ENCODE measurements at places on chromosomes 3 and 15.

DNA sequence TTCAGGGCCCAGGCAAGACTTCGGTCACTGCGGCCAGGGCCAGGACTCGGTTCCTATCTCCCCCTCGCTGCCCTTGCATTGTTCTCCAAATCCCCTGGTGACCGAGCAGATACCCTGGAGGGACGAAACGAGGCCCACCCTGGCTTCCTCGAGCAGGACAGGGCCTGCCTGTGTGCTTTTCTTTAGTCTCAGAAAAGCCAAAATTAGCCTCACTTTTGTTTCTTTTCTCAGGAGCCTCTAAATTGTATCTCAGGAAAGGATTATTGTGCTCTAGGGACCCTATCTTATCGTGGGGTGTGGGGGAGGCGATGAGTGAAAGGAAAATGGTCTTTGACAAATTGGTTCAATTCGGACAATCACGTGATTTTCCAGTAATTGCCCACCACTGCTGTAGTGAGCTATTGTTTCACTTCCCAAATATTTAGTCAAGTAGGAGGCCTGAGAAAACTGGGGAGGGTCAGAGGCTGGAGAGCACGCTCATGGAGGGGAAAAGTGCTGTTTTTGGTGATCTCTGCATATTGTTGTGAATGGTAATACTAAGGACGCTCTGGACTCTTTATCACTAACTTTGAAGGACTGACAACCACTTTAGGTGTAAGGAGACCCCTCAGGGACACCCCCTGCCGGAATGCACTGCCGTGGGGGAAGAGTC is 61.6 kb downstream of the TMEM44 start:
- DNase-seq, result no peak

GRCh38 chr3:6821411-6821810 is 39.5 kb upstream of the GRM7 start:
- DNase-seq, result no peak

DNA sequence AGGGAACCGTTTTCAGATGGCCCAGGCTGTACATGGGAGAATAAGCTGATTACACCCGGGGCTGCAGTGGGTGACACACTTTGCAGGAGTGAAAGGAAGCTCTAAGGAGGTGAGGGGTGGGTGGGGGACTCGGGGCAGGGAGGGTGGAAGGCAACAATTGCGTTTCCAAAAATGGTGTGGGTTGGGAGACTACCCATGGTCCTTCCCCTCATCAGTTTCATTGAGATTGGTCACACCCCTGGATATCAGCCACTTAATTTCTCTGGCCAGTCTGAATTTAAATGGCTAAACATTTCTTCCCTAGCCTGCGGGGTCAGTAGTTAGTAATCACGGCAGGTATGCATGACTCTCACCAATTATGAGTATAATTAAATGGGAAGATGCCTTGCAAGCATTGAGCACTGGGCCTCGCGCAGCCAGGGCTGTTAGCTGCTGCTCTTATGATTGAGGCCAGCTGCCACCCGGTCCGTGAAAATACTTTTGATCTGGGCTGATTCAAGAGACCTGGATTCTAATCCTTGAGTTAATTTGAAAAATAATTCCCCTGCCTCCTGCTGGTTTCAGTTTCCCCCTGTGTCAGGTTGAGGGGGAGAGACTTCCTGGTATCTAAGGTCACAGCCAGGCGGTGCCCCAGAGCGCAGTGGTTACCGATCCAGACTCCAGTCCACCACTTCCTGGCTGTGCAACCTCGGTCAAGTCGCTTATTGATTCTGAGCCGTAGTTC is 23.3 kb downstream of the SLC6A6 start:
- peak; percentile 57 for DNase-seq

- DNase-seq, result no peak
Measured at GRCh38 chr3:149019580-149019979, 28.2 kb downstream of the GYG1 start.

GRCh38 chr15:64970698-64971097 is 19.0 kb downstream of the SPG21 start:
- DNase-seq, result no peak

GRCh38 chr3:30623351-30623750 is 16.9 kb downstream of the TGFBR2 start:
- DNase-seq, result no peak

DNA sequence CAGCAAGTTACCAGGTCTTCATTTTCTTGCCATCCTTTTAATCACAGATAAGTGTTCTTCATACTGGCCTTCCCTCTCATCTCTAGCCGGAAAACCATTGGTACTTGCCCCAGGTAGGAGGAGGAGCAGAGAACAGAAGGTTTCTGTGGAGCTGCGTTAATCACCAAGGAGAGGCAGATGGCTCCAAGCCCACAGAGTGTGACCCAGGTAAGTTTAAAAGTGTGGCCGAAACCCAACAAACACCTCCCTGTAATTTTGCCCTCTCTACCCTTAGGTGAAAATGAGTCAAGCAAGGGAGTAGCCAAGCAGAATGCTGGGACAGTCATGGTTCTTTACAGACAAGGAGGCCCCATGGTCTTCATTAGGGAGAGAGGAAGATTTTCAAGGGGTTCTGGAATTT is 37.3 kb downstream of the NFKBIZ start:
- no peak for DNase-seq

DNA sequence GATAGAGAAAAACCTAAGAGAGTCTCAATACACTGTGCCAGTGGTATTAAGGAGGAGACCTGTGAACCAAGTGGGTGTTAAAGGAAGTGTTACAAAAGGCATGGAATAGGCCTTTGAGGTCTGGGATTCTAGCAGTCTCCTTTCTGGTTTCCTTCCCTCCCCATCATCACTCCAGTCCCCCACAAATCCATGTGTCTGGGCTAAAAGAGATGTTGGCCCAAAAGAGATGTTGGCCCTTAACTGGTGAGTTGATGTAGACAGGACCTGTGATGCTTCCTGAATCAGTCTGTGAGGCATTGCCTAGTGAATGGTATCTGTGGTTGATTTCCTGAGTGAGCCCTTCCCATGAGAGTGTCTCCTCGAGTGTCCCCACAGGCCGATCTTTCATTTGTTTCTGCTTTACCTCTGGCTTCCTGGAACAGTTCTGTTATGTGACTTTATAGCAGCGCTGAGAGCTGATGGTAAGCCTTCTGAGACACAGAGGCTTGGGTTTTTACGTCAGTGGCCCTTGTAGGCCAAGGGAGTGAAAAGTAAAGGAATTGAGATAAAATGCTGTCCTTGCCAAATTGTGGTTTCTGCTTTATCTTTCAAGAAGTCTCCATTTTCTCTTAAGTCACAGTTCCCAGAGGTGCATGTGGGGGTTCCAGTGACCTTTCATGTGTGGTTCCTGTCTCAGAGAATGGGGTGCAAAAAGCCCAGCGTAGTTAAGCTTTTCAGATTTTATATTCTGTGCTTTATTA is 87.8 kb downstream of the KLHL25 start:
- peak; percentile 59 for DNase-seq

DNA sequence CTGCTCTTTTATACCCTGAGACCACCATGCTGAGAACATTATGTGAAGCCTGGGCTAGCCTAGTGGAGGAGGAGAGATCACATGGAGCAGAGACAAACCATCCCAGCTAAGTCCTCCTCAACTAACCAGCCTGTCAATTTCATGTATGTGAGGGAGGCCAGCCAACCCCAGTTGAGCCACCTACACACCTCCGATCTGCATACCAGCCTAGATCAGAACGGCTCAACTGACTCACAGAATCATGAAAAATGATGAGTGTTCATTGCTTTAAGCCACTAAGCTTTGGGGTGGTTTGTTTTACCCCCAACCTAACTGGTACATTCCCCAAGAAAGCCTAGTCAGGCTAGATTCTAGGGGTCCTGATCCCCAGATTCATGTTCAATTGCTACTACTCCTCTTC is 19.4 kb upstream of the CA12 start:
- no peak for DNase-seq

DNA sequence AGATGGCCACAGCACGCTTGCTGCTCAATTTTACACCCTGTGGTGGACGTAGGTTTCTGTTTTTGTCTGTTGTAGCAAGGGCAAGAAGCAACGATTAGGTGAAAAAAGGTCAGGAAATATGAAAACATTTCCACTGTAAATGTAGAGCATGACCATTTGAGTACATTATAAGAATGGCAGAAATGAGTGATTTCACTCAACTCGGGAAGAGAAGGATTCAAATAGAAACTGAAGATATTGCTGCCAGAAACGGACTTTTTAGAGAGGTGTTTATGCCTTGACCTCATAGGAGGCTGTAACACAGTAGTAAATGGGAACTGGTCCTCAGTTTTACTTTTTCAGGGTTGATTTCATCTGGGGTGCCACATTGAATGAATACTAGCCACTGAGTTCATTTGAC is 33.1 kb upstream of the GASK1A start:
- DNase-seq, result no peak

- no peak for DNase-seq
Measured at GRCh38 chr3:4505688-4506558, 12.8 kb downstream of the ITPR1 start.

- peak; percentile 40 for DNase-seq
Measured at GRCh38 chr3:141737093-141737492, 1.0 kb upstream of the RNF7 start.

- DNase-seq, result no peak
Measured at GRCh38 chr3:12347301-12347700, 58.4 kb downstream of the PPARG start.

DNA sequence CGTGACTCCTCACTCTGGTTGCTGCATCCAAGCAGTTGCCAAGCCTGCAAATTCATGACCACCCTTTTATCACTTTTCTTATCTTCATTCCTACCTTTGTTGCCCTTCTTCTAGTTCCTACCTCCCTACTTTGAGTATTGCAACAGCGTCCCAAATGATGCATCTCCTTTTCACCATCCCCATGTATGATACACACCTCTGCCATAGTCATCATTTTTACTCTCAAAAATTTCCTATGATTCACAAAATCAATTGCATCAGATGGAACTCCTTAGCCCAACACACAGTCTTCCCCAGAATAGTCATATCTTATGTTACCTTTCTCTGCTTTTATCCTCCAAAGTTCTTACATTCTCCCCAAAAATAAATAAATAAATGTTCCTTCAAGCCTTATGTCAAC is 262.6 kb downstream of the TBL1XR1 start:
- DNase-seq, result no peak

- no peak for DNase-seq
Measured at GRCh38 chr15:46080016-46080415, 445.2 kb downstream of the SQOR start.

- no peak for DNase-seq
Measured at GRCh38 chr15:72318408-72318942, 1.5 kb downstream of the CELF6 start.

DNA sequence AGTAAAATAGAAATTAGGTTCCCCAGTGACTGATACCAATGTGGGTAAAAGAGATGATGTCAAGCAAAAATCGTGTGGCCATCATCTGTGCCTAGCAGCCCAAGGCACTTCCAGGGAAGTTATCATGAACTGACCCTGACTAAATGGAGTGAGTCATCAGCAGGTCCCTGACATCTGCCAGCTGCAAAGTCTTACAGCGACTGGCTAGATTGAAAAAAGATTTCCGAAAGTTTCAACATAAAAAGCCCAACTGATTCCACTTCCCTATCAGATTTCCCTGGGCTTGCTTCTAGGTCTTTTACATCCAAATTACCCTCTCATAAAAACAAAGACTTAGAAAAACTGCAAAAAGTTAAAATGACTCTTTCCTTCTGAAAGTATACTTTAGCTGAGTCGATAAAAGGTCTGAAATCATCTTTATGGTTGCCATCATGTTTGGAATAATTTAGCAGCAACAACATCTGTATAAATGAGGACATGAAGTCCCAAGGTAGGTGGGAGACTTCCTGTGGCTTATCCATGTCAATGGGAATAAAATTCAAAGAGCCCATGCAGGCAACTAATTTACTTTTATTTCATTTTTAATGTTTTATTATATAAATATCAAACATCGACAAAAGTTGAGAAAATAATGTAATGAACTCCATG is 342.8 kb downstream of the ERC2 start:
- DNase-seq, result no peak

- DNase-seq, result no peak
Measured at GRCh38 chr3:66066963-66067617, 28.4 kb upstream of the MAGI1 start.

- DNase-seq, result no peak
Measured at GRCh38 chr15:87777054-87777561, 479.4 kb downstream of the NTRK3 start.

GRCh38 chr3:122355612-122356011 is 27.4 kb downstream of the MIX23 start:
- DNase-seq, result peak; percentile 62
